Stimulated activated naive CD8-positive, alpha-beta T cell treated with anti-CD3 and anti-CD28 coated beads, Interleukin-15, Interleukin-2, amounts not matched to agents 100 U/mL and 50 U/mL, for 24 hours (primary cell): ENCODE measurements at places on chromosomes 16 and 17.

GRCh38 chr17:78879635-78880186 is 23.3 kb downstream of the CEP295NL start:
- peak; percentile 49 for DNase-seq

GRCh38 chr17:3910420-3911270 is 5.6 kb downstream of the P2RX1 start:
- DNase-seq: no peak

DNA sequence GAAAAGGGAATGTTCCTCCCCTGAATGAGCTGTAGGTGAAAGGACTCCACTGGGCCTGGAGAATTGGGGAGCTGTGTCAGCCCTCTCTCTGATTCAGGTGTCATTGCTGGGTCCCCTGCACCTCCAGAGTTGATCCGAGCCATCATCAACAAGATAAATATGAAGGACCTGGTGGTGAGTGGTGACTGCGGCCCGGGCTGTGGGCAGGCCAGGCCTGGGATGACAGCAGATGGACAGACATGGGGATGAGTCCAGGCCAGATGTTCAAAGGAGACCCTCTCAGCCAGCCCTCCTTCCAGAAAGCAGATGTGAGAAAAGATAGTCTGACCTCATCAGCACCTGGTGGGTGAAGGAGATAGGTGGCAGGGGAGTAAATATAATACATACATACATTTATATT is 4.6 kb downstream of the CHAD start:
- DNase-seq: no peak

GRCh38 chr17:42087042-42087701 is 11.1 kb downstream of the ZNF385C start:
- DNase-seq: no peak

- no peak for DNase-seq
These were observed 86.0 kb downstream of the AIPL1 start for GRCh38 chr17:6348891-6349290.

DNA sequence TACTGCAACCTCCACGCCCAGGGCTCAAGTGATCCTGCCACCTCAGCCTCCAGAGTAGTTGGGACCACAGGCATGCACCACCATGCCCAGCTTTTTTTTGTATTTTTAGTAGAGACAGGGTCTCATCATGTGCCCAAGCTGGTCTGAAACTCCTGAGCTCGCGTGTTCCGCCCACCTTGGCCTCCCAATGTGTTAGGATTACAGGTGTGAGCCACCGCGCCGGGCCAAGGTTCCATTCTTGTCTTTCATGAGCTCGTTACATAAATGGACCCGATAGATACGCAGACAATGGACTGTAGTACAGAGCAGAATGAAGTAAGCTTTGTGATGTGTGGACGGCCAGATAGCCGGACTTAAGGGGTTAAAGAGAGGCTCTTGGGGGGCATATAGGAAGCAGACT is 19.3 kb downstream of the UBN1 start:
- DNase-seq: no peak

GRCh38 chr17:21505819-21506815 is 130.0 kb downstream of the KCNJ12 start:
- no peak for DNase-seq

DNA sequence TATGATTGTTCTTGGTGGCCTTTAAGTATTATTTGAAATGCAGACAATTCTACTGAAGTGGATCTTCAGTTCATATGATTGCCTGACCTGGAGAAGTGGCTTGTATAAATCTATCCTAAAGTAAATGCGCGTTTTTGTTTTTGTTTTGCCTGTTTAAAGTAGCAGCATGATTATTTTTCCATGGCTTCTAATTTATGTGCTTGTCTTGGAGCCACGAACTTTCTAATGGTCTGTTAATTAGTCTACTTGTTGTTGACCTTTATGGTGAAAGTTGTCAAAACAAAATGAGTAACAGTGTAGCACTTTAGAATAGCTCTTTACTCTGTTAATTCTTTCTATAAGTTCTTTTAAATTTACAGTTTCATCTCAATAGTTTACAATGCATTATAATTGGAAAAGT is 1.7 kb downstream of the PRKAR1A start:
- no peak for DNase-seq

- peak; percentile 64 for DNase-seq
These were observed 2.5 kb downstream of the TTLL6 start for GRCh38 chr17:48814504-48814903.

GRCh38 chr17:60087882-60088669 is 9.4 kb upstream of the HEATR6 start:
- no peak for DNase-seq

GRCh38 chr16:12434567-12434966 is 369.1 kb downstream of the CPPED1 start:
- DNase-seq: no peak

DNA sequence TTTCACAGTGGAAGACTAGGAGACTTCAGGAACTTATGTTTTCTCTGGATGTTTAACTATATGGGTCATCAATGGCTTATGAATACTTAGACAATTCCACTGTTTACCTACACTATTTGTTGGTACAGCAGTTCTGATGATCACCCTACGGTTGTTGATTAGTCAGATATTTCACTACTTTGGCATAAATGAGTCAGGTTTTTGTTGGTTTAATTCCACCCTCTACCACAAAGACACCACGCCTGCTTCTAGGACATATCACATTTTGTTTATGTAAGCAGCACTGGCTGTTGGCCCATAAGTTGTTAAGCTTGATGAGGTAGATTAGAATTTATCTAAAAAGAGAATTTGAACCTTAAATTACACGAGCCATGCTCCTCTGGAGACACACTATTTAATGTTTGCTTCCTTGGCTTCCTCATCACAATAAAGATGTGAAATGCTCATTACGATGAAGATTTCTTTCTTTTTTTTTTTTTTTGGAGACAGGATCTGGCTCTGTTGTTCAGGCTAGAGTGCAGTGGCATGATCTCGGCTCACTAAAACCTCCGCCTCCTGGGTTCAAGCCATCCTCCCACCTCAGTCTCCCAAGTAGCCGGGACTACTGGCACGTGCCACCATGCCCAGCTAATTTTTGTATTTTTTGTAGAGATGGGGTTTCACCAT is 4.3 kb downstream of the GDE1 start:
- DNase-seq: no peak

GRCh38 chr17:55267777-55268648 is 3.3 kb downstream of the HLF start:
- no peak for DNase-seq
